T-cell (primary cell): ENCODE measurements at places on chromosomes 4 and X. TPM values are rescaled to one million over a fixed set of nuclear protein-coding genes. Genes with fewer than 3 reads are reported as not detected.

DNA sequence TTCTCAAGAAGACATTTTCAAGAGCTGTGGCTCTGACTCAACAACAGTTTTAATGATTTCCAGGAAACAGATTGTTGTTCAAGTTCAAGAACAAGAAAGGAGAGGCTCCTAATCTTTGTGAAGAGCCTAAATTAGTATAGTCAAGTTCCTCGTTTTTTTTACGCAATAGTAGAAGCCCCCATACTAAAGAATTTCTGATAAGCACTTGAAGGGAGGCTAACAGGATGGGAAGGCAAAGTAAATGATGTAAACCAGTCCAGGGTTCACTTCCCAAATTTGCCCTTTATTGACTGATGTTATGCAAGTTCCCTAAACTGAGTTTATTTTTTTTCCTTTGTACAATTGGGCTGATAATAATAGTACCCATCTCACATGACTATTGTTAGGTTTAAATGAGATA lies 178.2 kb downstream of the RTL9 start:
- no peak for DNase-seq

- no peak for DNase-seq
Observed at GRCh38 chrX:38275615-38276014, 51.7 kb downstream of the RPGR start.

DNA sequence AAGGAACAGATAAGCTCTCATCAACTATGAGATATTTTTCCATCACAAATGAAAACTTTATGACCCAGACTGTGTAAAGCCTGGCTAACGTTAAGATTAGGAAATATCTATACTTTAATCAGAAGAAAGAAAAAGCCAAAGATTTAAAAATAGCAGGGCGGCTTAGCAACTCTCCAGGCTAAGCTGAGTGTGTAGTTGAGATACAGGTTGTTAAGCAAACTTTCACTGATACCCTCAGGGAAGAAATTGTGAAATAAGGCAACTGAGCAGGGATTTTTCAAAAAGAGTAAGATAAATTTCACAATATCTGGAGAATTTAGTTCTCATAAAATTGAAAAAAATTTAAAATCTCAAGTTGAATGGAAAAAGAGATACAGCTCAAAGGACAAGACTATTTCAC lies 382.0 kb downstream of the RAPGEF2 start:
- no peak for DNase-seq

- no peak for DNase-seq
Observed at GRCh38 chr4:171516694-171517093, 296.5 kb upstream of the GALNTL6 start.

- no peak for DNase-seq
Observed at GRCh38 chr4:139202991-139203390, 26.0 kb upstream of the ELF2 start.

- no peak for DNase-seq
Observed at GRCh38 chr4:48112017-48112667, 21.9 kb downstream of the TXK start.

DNA sequence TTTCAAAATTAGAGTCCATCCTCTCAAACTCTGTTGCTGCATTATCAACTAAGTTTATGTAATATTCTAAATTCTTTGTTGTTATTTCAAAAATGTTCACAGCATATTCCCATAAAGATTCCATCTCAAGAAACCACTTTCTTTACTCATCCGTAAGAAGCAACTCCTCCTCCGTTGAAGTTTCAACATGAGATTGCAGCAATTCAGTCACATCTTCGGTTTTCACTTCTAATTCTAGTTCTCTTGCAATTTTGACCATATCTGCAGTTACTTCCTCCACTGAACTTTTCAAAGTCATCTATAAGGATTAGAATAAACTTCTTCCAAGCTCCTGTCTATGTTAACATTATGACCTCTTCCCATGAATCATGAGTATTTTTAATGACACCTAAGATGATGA lies 216.6 kb upstream of the SLC7A11 start:
- no peak for DNase-seq

DNA sequence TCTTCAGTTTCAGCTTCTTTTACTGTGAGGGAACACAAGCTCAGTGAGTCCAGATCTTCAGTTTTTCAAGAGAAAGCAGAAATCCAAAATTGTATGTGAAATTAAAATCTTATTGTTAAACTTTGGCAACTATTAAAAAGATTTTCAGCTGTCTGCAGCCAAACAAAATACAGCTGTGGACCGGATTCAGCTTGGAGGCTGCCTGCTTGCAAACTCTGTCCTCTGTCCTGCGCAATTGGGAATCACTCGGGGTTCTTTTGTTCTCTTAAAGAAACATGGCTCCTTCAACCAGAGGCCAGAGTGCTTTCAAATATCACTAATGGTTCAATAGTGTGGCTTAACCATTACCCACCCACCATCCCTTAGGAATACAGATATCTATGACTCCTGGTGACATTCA lies 201.2 kb downstream of the CHIC2 start:
- DNase-seq = no peak

- no peak for DNase-seq
Observed at GRCh38 chrX:18964026-18964425, 19.9 kb downstream of the PHKA2 start.

DNA sequence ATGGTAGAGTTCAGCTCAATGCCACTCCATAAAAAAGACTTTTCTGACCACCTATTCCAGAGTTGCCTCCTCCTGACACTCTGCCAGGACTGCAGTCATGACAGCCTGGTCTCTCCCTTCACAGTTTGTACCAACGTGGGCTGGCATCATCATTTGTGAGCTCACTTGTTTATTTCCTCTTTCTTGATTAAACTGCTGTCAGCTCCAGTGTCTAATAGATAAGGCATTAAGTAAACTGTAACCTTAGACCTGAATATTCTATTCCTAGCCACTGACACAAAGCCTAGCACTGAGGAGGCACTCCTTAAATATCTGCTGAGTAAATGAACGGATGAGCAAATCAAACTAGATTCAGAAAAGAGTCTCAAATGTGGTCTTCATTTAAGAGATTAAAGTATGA lies 48.7 kb downstream of the DDX60 start:
- DNase-seq = no peak

DNA sequence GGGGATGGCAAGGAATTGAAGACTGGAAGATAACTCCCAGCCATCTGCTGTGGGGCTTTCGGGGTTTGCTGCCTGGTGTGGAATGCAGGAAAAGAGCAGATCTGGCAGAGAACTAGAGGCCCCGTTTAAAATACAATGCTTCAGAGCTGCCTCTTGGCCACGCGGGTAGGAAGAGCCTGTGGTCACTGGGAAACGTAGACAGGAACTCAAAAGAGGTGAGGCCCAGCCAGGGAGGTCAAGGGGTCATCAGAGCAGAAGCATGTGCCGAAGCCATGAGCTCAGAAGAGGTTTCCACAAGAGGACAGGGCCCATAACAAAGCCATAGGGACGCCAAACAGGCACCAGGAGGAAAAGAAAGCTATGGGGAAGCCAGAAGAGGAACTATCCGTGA lies 14.5 kb upstream of the STS start:
- no peak for DNase-seq

GRCh38 chrX:11100281-11101035 lies 10.7 kb upstream of the HCCS start:
- no peak for DNase-seq

GRCh38 chr4:144831971-144832370 lies 186.0 kb downstream of the HHIP start:
- DNase-seq = no peak

GRCh38 chr4:77092975-77093374 lies 17.2 kb upstream of the CCNI start:
- no peak for DNase-seq

GRCh38 chr4:145061318-145061920 lies 36.6 kb downstream of the ANAPC10 start:
- DNase-seq = no peak

GRCh38 chr4:150117629-150118028 lies 39.4 kb downstream of the DCLK2 start:
- no peak for DNase-seq

- no peak for DNase-seq
Observed at GRCh38 chr4:11470438-11471045, 41.8 kb upstream of the HS3ST1 start.

IGFBP7 gene
- total RNA-seq = not detected

MAGEA6 gene
- not detected for total RNA-seq

CDS1 gene
- total RNA-seq = 0.47 TPM

TCEAL7 gene
- total RNA-seq = not detected

OSTC gene
- 53.7 TPM for total RNA-seq

PPBP gene
- 1.3 TPM for total RNA-seq

MAGED4B gene
- total RNA-seq = 3.2 TPM
